CD4-positive, alpha-beta memory T cell (primary cell): ENCODE measurements at places on chromosomes 3 and 15. TPM values are rescaled to one million over a fixed set of nuclear protein-coding genes. Genes with fewer than 3 reads are reported as not detected.

- H3K4me3 ChIP-seq: no peak overlapping the region
- H3K27ac ChIP-seq: no peak overlapping the region
- H3K4me1 ChIP-seq: no peaks in the 10 kb centered on the region
- no peaks in the 10 kb centered on the region for H3K27me3 ChIP-seq
- no peaks in the 10 kb centered on the region for H3K36me3 ChIP-seq
Observed at GRCh38 chr3:148315756-148316155, 381.9 kb upstream of the AGTR1 start.

- DNase-seq: no peak
- peaks cover 4% of the 10 kb centered on the region for H3K36me3 ChIP-seq
- H3K4me1 ChIP-seq: no peaks in the 10 kb centered on the region
- H3K27ac ChIP-seq: no peak overlapping the region
Observed at GRCh38 chr3:113573728-113574127, 41.4 kb downstream of the SIDT1 start.

DNA sequence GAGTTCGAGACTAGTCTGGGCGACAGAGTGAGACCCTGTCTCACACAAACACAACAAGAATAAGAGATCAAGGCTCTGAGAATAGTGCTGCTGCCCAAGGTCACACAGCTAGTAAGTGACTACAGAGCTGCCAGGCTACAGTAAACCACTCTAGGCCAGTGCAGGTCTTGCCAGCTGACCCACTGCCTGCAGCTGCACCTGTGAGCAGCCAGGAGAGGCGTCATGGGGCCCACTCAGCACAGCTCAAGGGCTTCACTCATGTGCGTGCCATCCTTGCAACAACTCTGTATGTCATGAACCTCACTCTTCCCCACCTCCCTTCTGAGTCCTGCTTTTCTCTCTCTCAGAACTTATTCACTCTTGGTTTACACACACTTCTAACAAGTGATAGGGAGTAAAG is 176.7 kb downstream of the SMAD6 start:
- no peak overlapping the region for H3K27ac ChIP-seq
- no peaks in the 10 kb centered on the region for H3K36me3 ChIP-seq
- no peak overlapping the region for H3K4me3 ChIP-seq
- no peaks in the 10 kb centered on the region for H3K4me1 ChIP-seq
- no peaks in the 10 kb centered on the region for H3K27me3 ChIP-seq

- peak overlapping the region; percentile 63 for H3K27ac ChIP-seq
- no peaks in the 10 kb centered on the region for H3K27me3 ChIP-seq
- no peak overlapping the region for H3K4me3 ChIP-seq
Observed at GRCh38 chr15:78061963-78062427, 15.5 kb downstream of the TBC1D2B start.

DNA sequence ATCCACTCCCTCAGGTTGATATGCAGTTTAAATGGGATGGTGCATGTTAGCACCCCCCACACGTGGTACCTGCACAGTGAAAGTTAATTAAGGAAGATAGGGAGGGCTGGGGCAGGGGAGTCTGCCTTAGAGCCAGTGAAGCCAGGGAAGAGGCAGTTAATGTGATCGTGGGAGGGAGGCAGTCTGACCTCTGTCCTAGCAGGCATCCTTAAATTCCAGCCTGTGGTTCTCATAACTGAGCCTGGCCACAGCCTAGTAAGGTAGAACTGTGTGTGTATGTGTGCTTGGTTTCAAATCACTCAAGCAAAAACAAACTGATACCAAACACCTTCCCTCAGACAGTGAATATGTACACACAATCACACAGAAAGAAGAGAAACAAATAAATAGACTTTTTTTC is 319.1 kb upstream of the TLE3 start:
- H3K27me3 ChIP-seq: no peaks in the 10 kb centered on the region
- no peaks in the 10 kb centered on the region for H3K36me3 ChIP-seq
- no peak overlapping the region for H3K4me3 ChIP-seq
- DNase-seq: no peak
- H3K27ac ChIP-seq: no peak overlapping the region

CLSTN2 gene
- not detected for total RNA-seq

FOXB1 gene
- total RNA-seq: 0.14 TPM
